Omental fat pad (tissue), 4 donors: ENCODE measurements at places on chromosomes 4 and X.

- no peak for DNase-seq
Measured at GRCh38 chrX:19386679-19387078, 43.0 kb downstream of the PDHA1 start.

- DNase-seq = no peak
Measured at GRCh38 chr4:8090312-8090711, 68.3 kb downstream of the ABLIM2 start.

GRCh38 chr4:123706973-123707372, 310.4 kb downstream of the SPRY1 start:
- DNase-seq = no peak

DNA sequence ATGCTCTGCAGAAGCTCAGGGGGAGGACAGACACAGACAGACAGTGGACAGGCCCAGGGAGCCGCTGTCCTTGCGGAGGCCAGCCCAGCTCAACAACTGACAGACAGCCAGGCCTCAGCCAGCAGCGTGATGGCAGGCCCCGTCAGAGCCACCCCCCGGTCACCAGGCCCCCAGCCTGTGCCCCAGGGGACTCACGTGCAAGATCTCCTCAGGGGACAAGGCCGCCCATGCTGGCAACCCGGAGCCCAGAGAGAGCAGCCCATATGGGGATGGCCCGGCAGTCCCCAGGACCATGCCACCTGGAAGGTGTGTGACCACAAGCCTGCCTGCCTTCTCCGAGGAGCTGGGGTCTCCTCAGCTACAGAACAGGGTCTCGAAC, 28.0 kb upstream of the MXD4 start:
- DNase-seq = no peak

DNA sequence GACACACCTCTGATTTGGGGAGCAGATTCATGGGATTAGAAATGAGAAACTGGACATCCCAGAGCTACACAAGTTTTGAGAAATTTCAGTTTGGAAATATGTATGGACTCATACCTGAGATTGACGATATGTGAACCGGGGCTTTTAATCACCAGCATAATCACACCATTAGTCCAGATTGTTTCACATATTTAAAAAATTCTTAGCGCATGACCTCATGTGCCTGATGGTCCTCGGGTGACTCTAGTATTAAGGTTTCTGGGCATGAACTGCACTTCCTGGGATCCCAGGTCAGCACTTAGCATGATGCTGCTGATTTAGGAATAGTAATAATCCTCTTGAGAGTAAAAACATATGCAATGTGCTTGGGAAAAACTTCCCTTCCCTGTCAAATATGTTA, 91.9 kb upstream of the BCOR start:
- DNase-seq = no peak

- no peak for DNase-seq
Measured at GRCh38 chr4:178259566-178259965, 817.3 kb upstream of the AGA start.

DNA sequence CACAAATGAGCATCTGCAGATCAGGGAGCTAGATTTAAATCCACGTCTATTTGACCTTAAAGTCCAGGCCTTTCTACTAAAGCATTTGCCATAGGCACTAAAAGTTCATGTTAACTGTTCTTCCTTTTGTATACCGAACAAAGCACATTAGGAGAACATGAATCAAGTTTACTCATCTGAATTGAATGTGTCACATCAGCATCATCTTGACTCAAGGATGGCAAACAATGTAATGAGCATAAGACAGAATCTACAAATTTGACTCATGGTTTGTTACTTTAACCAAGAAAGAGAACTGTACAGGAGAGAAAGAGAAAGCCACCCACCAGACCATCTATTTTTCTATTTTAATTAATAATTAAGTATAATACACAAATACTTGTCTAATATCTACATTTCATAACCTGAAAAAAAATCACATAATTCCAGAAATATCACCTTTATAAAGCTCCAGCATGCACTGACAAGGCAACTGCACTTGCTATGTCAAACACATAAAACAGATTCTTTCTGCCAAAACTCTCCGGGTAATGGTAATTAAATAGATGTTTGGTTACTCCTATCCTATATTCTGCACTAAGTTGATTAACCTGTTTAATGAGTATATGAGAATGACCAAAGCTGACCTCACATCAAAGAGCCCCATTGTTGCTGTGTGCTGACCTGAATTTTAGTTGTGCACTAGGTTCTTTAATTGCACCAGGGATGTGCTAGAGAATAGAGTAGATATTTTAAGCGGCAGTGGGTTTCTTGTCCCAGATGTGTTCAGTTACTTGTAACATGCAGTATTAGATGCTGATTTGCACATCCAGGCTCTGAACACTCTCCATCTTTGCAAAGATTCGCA, 42.5 kb upstream of the LEF1 start:
- no peak for DNase-seq

DNA sequence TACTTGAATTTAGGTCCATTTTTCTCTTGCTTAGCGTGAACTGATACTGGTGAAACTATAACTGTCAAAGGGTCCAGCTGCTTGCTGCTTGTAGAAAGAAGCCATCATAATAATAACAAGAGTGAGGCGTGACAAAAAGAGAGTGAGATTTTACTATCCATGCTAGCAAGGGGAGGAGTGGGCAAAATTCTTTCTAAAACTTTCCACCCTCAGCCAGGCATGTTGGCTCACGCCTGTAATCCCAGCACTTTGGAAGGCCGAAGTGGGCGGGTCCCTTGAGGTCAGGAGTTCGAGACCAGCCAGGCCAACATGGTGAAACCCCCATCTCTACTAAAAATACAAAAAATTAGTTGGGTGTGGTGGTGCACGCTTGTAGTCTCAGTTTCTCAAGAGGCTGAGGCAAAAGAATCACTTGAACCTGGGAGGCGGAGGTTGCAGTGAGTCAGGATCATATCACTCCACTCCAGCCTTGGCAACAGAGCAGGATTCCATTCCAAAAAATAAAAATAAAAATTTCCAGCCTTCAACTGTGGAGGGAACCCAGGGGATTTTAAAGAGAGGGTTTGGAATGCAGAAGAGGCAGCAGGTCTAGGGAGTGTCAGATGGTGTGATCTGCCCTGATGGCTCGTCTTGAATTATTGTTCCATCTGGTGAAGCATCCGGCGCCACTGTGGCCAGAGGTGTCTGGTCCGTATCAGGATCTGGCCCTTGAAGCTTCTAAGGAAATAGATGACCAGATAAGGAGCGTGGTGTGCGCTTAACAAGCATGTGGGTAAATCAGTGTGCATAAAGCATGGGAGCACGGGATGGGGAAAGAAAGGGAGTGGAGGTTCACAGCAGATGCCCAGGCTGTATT, 51.8 kb downstream of the LRP2BP start:
- DNase-seq = no peak

DNA sequence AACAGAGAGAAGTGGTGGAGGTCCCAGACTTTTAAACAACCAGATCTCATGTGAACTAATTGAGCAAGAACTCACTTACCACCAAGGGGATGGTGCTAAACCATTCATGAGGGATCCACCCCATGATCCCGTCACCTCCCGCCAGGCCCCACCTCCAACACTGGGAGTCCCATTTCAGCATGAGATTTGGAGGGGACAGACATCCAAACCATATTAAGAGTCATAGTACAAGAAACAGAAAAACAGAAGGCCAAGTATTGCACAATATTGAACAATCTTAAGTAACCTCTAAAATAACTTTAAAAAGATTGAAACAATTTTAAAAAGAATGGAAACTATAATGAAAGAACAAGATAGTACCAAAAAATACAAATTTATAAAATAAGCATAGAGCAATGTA, 110.0 kb downstream of the CBR4 start:
- DNase-seq = no peak

- DNase-seq = no peak
Measured at GRCh38 chr4:151624626-151625565, 135.9 kb downstream of the GATB start.
